ENCODE measurements at places on chromosomes 6 and 20.

DNA sequence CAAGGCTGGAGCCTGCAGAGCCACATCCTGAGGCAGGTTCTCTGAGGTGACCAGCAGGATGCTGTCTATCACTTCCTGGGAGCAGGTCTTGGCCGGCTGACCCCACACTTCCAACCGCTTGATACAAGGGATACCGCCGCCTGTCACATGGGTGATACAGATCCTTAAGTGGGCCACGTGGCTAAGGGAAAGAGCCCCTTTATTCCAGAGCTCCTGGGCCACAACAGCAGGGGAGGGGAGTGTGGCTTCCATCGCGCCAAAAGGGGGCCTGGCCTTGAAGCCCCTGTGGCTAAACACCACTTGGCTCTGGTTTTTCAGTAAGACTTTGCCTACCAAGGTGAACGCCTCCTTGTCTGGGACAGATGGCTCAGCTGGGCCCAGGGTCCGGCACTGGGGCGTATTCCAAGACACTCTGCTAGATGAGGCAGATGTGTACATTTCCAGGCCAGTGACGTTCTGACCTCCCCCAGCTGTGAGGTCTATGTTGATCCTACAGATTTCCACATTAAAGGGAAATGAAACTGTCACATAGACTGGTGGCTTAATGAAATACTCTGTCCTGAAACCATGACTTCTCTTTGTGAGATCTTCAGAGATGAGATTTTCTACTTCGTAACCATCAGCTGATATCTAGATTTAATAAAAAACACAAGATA is 37.6 kb upstream of the AVP start:
- no peak for DNase-seq

GRCh38 chr20:33568378-33568777 is 78.5 kb downstream of the CBFA2T2 start:
- DNase-seq = no peak

GRCh38 chr20:24185791-24186190 is 197.2 kb upstream of the GGTLC1 start:
- no peak for DNase-seq

- DNase-seq = no peak
Observed at GRCh38 chr6:40011844-40012243, 77.6 kb upstream of the MOCS1 start.

- DNase-seq = no peak
Observed at GRCh38 chr20:37245216-37246150, 16.1 kb downstream of the GHRH start.

- no peak for DNase-seq
Observed at GRCh38 chr6:131660195-131660594, 23.1 kb downstream of the ENPP3 start.

DNA sequence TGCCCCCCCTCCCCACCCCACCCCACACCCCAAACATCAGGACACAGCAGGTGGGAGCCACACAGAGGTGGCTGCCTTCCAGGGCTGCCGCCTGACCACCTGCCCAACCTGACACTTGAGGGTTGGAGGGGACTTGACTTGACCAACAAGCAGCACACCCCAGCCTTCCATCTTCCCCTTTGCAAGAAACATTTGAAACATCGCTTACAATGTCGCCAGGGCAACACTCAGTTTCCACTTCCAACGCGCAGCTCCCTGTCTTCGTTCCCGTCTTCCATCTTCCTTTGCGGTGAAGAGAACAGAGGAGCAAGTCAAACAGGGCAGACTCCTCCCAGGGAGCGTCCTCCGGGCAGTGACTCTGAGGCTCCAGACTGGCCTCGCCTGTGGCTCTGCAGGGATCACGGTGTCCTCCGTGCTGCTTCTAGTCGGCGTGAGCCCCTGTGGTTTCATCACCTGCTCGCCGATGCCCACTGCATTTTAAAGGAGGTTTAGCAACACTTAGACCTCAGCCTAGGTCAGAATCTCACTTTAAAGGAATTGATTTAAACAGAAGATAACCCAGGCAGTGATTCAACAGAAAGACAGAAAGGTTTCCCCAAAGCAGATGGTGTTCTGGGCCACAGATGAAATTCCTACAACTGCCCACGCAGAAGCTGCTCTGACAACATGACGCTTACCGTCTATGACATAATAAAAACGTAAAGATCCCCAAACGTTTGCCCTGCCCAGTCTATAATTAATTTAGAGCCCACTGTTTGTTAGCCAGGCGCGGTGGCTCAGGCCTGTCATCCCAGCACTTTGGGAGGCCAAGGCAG is 130.8 kb downstream of the TAF4 start:
- no peak for DNase-seq

GRCh38 chr20:9909167-9909566 is 70.3 kb upstream of the PAK5 start:
- DNase-seq = no peak

GRCh38 chr6:129608886-129609537 is 101.0 kb downstream of the ARHGAP18 start:
- DNase-seq = no peak

DNA sequence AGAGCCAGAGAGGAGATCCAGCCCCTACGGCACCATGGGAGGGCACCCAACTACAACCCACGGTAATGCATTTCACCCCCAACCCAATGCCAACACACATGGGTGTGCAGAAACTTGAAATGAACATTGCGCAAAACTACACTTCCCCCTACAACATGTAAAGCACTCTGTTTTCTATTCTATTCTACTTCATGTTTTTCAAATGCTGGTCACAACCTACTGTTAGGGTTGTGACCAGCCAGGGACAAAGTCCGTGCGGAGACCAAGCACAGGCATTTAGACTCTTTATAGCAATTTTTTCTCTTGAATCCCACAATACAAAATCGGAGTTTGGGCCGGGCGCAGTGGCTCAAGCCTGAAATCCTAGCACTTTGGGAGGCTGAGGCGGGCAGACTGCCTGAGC is 90.6 kb downstream of the MRPL14 start:
- DNase-seq = peak; percentile 9

DNA sequence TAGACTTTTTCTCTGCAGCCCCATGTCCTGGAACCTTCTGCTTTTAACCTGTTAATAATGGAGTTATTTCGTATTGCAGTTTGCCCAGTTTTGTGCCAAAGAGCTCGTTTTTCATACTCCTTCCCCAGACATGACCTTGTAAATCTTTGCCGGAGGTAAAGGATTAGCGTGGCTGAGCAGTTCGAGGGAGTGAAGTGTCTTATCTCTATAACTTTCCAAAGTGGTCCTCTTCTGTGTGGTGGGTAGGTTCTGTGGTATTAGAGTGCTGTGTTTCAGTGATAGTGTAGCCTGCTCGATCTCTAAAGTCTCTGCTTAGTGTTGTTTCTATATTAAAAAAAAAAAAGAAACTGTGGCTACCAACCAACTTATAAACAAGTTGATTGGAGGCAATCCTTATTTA is 67.5 kb downstream of the FARS2 start:
- DNase-seq = no peak

- no peak for DNase-seq
Observed at GRCh38 chr6:130717657-130718056, 109.5 kb upstream of the SMLR1 start.

DNA sequence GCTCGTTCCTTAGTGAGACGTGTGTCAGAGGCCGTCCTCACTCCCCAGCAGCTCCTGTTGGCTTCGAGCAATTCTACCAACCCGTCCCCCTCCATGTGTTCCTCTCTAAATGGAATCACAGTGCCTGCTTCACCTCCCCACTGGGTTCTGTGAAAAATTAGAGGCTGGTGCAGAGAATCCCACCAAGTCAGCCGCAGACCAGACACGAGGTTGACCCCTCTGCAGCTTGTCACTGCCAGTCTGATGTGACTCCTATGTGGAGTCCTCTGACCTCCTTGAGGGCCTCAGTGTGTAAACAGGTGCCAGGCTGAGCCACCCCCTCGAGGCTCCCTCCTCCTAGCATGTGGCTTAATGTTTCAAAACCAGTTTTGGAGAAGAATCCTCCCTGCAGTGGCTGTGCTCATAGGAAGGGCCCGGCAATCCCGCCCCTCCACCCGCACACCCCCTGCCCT is 12.6 kb upstream of the IRF4 start:
- DNase-seq = no peak

DNA sequence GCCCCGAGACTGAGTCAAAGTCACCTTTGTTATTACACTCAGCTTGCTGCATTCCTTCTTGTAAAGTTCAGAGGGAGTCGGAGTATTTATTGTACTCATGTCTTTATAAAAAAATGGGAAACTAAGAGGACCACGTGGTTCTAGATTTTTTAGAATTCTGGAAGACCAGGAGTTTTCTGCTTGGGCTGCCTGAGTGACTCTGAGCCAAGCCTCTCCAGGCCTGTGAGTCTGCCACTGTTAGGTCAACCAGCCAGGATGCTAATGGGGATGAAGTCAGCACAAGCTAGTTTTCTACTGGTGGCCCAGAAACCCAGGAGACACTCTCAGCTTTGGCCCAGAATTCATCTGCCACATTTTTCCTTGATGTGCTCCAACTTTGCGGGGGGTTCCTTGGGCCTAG is 453.5 kb upstream of the SULF2 start:
- DNase-seq = no peak

- DNase-seq = no peak
Observed at GRCh38 chr6:87287251-87287650, 35.1 kb upstream of the SMIM8 start.

DNA sequence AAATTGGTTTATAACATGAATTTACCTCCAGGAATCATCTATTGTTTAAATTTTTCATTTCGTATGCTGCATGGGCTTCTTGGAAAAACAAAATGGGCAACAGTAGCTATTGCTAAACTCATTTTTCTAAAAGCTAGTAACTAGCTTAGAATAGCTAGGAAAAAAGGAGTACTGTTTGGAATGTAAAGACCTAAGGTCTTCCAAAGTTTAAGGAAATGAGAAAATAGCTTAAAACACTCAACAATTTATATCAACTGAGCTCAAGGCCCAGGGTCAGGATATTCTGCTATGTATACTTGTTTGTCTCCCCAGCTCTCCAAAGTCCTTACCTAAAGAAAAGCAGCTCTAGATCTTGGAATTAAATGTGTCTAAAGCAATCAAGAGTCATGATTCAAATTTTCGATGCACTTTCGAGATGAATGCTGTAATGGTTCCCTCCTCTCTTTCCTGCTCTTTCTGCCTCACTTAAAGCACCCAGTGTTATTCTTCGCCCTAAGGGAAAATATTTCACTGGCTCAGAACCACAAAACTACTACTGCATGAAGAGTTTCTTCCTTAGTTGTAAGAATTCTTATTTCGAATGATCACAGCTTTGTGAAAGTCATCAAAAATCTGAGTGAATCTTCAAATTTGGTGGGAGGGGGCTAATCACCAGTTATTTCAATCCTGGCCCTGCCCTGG is 41.6 kb downstream of the LYRM4 start:
- DNase-seq = no peak

DNA sequence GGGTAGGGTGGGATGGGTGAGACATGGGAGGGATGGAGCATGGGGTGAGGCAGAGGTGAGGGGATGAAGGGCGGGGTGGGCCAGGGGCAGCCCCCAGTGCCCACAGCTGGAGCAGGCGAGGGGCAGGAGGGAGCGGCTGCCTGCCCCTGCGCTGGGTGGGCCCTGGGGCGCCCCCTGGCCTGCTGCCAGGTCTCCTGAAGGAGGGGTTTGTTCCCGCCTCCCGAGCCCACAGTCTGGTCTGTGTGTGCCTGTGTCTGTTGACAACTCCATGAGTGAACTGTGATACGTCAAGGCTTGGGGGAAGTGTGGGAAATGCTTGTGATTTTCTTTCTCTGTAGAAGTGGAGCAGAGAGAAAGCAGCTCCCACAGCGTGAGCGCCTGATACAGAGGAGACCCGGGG is 10.9 kb upstream of the MRGBP start:
- no peak for DNase-seq

- DNase-seq = no peak
Observed at GRCh38 chr6:139970591-139970991, 596.1 kb upstream of the CITED2 start.

- no peak for DNase-seq
Observed at GRCh38 chr6:118295336-118295735, 252.8 kb upstream of the PLN start.

GRCh38 chr20:48007351-48007750 is 222.1 kb upstream of the SULF2 start:
- no peak for DNase-seq

DNA sequence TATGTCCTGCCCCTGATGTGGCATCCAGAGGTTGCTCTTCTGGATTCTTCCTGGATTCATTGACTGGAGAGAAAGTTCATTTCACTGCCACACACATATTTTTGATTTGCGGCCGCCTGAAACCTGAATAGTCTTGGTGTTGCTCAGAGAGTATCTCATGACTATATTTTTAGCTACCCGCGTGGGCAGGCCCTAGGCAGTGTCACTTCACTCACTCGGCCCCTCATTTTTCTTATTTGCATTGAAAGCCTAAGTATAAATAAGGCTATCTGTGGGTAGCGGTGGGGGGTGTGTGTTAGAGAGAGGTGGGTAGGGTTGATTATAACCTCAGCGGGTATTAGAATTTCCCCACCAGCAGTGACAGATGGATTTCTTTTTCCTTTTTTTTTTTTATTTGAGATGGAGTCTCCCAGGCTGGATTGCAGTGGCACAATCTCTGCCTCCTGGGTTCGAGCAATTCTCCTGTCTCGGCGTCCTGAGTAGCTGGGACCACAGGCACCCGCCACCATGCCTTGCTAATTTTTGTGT is 113.5 kb downstream of the JARID2 start:
- no peak for DNase-seq

DNA sequence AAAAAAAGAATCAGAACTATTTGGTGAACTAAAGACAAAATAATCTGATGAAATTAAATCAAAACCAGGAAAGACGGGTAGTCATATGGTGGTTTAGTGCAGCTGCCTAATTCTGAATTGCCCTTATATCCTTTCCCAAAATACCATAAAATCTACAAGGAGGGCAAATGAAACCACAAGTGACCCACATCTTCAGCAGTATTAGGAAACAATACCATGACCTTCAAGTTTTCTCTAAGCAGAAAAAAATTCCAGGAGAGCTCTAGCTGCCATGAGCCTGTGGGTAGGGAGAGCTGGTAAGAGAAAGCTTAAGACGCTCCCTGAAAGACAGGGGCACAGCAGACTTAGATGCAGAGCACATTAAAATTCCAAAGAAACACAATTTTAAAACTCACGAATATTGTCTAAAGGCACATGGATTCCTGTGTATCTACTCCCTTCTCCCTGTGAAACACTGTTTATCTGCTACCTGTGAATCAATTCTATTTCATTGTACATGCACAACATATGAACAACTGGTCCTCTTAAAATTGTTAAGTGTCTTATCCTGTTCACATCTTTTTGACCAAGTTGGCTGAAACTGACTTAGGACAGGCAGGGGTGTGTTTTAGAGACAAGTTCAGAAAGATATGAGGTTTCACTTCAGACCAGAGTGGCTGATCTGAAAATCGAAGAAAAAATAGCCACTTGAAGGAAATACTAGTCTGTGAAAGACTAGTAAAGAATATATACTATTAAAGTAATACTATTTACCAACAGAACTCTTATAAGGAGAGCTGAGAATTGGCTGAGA is 153.6 kb upstream of the SHLD1 start:
- DNase-seq = no peak

All from CD4-positive, alpha-beta T cell treated with Interleukin-1 beta for 1 hour (primary cell).